ENCODE measurements at places on chromosomes 4 and X.

DNA sequence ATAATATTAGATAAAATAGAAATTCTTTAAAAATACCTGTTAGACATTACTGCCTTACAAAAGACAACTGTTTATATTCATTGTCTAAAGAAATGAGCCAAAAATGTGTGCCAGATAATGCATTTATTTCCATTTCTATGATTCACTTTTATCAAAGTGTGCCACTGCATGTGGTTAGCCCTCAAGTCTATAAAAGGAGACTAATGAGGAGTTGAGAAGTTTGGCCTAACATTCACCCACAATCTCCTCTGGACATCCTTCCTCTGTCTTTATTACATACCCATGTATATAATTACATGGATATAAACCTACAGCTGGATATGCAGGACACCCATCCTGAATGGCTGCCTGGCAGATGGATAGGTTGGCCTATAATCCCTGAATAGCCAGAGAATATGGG lies 42.6 kb upstream of the PDE5A start:
- no peak for DNase-seq

DNA sequence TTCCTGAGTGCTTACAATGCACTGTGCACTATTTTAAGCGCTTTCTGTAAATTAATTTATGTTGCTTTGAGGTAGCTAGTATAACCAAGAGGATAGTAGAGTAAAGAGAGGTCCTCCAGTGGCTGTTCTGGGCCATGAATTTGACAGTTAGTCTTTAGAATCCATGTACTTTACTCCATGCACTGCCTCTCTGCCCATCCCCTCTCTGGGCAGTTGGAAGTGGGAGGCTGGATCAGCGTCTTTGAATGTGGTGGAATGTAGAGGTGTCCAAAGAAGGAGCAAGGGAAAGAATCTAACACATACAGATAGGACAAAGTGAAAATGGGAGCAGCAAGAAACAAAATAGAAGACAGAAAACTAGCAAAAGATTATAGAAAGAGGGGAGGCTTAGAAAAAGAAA lies 712.6 kb downstream of the GRID2 start:
- DNase-seq: no peak

DNA sequence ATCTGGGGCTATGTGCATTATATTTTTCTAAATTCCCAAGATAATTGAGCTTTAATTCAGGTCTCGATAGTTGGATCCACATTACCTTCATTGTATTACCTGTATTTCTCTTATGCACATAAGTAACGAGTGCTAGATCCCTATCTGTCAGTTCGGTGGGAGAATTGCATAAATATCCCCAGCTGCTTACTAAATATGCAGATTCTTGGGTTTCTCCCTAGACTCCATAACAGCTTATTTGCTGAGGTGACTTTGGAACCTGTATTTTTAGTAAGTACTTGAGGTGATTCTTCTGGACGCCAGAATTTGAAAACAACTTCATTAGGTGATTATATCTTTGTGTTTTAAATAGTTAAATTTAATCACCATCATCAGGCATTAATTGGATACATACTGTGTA lies 15.0 kb downstream of the UGT8 start:
- DNase-seq: no peak

DNA sequence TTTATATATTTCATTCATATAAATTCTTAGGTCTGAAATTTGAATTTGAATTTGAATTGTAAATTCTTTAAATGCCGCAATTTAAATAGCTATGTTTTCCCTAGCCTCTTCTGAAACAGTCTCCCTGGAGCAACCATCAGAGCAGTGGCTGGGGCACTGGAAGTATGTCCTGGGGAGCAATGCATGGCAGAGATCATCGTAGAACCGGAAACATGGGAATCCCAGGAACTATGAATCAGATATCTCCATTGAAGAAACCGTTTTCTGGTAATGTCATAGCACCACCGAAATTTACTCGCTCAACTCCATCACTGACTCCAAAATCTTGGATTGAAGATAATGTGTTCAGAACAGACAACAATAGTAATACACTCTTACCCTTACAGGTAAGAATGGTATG lies 4.9 kb downstream of the CPEB2 start:
- DNase-seq: no peak

- DNase-seq: no peak
Observed at GRCh38 chrX:63743596-63743995, 41.4 kb downstream of the ARHGEF9 start.

DNA sequence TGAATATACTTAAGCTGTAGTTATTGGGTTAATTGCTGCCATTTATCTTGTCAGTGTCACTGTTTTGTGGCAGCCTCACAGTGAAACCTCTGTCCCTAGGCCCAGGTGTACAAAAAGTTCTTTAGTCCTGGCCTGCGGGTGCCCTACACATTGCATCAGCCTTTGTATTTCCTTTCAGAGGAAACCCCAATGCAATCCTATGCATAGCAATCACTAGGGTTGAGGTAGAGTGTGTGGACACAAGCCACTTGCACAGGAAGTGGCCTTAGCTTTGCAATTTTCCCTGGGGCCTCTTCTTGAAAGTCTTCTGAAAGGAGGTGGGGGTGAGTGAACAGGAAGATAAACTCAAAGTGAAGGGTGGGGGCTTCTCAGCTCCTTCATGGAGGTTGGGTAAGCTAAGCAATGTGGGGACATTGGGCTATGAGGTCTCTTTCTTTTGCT lies 27.8 kb downstream of the VSIG4 start:
- no peak for DNase-seq

DNA sequence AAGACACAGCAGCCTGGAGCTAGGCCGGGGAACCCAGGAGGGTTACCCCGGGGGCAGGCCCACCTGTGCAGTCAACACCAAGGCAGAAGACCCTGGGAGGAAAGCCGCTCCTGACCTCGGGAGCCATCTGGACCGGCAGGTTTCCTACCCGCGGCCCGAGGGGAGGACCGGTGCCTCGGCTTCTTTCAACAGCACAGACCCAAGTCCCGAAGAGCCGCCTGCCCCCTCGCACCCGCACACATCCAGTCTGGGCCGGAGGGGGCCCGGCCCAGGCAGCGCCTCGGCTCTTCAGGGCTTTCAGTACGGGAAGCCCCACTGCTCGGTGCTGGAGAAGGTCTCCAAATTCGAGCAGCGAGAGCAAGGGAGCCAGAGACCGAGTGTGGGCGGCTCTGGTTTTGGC lies 157.8 kb downstream of the SOWAHB start:
- DNase-seq: no peak

- no peak for DNase-seq
Observed at GRCh38 chr4:76556452-76556851, 121.4 kb downstream of the SHROOM3 start.

GRCh38 chr4:68617003-68617698 lies 41.0 kb upstream of the UGT2B17 start:
- DNase-seq: no peak

- no peak for DNase-seq
Observed at GRCh38 chr4:23171976-23172375, 479.2 kb downstream of the GBA3 start.

GRCh38 chrX:20515841-20516461 lies 249.2 kb upstream of the RPS6KA3 start:
- DNase-seq: no peak

- DNase-seq: no peak
Observed at GRCh38 chr4:169201222-169202144, 69.3 kb downstream of the SH3RF1 start.

DNA sequence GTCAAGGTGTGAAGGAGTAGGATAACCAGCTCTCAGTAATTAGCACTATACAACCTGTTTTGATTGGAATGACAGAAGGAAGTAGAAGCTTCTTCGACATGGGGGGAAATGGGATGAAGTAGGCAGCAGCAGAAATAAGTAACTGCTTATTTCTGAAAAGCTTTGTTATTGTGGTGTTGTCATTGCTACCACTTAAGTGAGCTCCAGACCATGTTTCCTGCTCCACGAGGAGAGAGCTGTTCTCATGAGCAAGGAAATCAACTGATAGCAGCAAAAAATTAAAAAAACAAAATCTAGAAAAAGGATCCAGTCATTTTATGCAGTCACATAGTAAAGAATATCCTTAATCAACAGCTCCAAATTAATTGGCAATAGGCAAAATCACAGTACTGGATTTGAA lies 106.1 kb upstream of the TLL1 start:
- DNase-seq: no peak

- no peak for DNase-seq
Observed at GRCh38 chrX:107323786-107324492, 117.5 kb downstream of the DNAAF6 start.

GRCh38 chr4:182904211-182904761 lies 12.9 kb downstream of the DCTD start:
- no peak for DNase-seq

DNA sequence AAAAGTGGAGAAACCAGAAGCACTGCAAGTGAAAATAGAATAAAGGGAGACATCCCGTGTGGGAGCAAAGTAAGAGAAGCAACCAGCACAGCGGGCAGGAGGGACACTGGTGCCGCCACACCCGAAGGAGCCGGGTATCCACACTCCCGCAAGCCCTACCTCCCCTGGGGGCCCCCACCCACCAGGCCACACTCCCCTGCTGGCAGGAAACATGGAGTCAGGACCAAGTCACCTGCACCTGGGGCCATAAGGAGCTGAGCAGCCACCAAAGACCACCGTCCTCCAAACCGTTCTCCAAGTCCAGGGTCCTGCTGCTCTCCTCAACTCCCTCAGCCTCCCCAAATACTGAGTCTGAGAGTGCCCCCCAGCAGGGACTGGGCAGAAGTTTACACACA lies 30.5 kb downstream of the FGFRL1 start:
- DNase-seq: no peak

- no peak for DNase-seq
Observed at GRCh38 chr4:20575486-20575885, 124.8 kb upstream of the PACRGL start.

DNA sequence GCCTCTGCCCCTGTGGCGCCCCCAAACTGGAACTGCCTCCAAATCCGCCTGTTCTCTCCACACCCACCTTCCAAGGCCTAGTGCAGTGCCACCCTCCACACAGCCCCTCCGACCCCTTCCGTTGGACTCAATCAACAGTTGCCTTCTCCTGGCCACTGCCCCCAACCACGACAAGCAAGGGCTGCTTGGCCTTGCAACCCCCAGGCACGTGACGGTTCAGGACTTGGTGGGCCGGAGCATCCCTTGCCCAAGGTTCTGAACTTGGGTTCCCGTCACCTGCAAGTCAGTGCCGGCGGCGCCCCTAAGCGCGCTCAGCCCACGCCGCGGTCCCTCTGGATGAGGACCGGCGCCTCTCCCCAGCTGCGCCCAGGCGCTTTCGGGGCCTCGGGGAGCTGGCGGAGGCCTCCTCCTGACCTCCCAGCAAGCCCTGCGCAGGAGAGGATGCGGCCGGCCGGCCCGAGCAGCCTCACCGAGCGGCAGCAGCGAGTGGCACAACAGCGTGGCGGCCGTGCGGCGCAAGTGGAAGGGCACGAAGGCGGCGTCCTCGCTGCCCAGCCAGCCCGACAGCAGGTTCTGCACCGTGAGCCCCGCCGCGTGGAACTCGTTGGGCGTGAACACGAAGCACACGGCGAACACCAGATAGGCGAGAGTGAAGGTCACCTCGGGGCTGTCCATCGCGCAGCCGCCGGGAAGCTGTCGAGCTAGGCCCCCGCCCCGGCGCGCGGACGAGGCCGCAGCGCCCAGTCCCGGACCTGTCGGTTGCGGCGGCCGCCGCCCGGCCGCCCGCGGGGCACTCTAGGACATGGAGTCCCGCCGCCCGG lies 750 bp downstream of the TMEM129 start:
- peak; percentile 39 for DNase-seq

DNA sequence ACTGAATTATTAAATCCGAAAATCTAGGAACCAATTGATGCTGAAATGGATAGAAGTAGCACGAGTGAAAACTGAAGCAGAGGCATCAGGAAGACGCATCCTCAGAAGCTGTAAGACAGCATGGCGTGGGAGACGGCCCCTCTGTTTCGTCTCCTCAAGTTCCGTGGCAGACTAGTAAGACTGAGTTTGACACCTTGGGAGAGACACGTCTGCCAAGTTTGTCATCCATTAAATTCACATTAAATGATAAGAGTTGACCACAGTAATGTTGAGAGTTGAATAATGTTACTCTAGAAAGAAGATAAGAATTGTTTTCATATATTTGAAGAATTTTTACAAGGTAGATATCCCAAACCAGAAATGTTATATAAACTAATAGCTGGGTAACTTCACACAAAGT lies 736.1 kb upstream of the FRG1 start:
- DNase-seq: no peak

- DNase-seq: no peak
Observed at GRCh38 chr4:71231129-71232055, 107.4 kb upstream of the SLC4A4 start.

GRCh38 chr4:47315346-47315745 lies 148.2 kb downstream of the COMMD8 start:
- no peak for DNase-seq

DNA sequence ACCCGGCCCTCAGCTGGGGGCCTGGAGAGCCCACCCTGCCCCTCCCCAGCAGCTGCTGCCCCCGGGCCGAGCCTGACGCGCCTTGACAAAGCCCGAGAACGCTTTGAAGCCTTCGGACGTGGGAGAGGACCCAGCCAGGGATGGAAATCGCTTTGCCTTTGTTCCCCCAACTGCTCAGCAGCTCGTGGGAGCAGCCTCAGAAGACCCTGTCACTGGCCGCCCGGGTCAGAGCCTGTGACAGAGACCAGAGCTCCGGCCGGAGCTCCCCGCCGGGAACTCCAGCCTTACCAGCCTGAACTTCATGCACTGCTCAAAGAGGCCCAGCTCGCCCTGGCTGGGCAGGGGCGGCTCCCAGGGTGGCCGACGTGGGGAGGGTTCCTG lies 2.6 kb upstream of the SLC6A8 start:
- no peak for DNase-seq

GRCh38 chrX:17527135-17527701 lies 152.2 kb downstream of the NHS start:
- DNase-seq: no peak

GRCh38 chr4:6974138-6974848 lies 64.7 kb downstream of the TBC1D14 start:
- DNase-seq: peak; percentile 64

DNA sequence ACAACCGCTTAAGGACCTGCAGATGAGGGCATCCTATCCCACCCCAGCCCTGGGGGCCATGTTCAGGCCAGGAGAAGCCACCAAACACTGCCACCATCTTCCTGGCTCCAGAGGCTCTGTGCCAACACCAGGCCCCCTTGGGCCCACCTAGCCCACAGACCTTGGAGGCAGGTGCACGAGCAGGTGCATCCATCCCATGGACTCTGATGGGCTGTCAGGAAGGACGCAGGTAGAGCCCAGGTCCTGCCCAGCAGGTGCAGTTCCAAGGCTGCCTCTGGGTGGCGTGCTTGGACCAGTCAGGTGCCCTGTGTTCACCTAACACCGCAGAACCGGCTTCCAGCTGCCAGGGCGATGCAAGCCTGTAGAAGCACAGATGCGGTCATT lies 22.8 kb upstream of the PDE6B start:
- no peak for DNase-seq

GRCh38 chr4:73434311-73434710 lies 1.7 kb upstream of the AFP start:
- DNase-seq: no peak

DNA sequence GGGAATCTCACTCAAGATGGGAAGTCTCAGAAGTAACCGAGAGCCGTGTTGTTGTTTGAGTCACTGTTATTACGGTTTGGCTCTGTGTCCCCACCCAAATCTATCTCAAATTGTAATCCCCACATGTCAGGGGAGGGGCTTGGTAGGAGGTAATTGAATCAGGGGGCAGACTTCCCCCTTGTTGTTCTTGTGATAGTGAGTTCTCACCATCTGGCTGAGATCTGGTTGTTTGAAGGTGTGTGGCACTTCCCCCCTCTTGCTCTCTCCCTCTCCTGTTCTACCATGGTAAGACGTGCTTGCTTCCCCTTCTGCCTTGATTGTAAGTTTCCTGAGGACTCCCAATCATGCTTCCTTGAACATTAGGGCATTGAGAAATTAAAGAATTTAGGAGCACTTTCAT lies 37.0 kb downstream of the HAND2 start:
- DNase-seq: no peak

GRCh38 chrX:41720125-41720779 lies 3.7 kb upstream of the GPR82 start:
- peak; percentile 12 for DNase-seq

All from activated effector memory CD4-positive, alpha-beta T cell treated with Interleukin-2 at 50 U/mL for 16 hours (primary cell).